Activated CD4-positive, alpha-beta memory T cell treated with anti-CD3 and anti-CD28 coated beads for 36 hours (primary cell): ENCODE measurements at places on chromosomes 4 and X. TPM values are rescaled to one million over a fixed set of nuclear protein-coding genes. Genes with fewer than 3 reads are reported as not detected.

DNA sequence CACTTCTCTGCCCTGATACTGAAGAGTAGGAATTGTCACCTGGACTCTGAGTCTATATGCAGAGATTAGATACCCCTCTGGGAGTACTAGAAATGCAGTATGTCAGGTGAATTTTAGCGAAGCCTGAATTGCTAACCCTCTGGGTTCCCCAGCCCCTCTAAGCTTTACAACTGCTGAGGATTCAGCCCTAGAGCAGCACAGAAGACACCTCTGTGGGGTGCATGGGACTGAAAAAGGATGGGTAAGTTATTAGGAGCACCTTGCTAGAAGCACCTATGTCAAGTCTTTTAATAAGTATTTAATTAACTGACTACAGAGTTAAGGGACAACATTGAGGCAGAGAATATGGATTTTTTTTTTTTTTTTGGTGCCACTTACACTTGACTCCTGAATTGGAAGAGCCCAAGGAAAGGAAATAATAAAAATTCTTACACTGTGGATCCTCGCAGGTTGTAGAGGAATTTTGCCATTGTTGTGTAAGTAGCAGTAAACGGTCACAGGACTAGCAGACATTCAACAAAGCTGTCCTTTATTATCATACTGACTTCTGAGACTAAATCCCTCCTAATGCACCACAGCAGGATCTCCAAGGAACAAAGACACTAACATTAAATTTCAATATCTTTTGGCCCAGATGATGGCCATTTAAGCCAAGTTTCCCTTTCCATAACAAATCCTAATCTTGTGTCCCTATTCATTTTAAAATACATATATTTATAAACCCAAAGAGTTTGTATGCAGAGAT lies 253.2 kb downstream of the ANKRD50 start:
- DNase-seq, result no peak

Gene DUSP21
- total RNA-seq, result not detected

- DNase-seq, result no peak
These were observed 53.8 kb upstream of the GPR78 start for GRCh38 chr4:8526363-8526855.

GRCh38 chr4:43330288-43330687 lies 437.8 kb downstream of the GRXCR1 start:
- DNase-seq, result no peak

DNA sequence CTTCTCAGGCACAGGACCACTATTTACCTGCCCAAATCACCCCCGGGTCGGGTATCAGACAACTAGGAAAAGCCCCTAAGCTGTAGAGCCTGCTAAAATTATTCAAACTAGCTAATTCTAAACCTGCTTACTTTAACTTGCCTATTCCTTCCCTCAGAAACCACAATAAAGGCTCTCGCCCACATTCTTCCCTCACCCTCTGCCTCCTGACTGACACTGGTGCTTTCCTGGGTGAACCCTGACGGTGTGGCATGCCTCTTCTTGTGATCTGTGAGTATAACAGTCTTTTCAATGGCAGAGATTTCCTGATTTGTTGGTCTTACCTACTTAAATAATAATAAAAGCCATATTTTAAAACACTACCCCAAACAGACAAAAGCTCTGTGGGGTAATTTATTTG lies 242.1 kb upstream of the ZCCHC13 start:
- no peak for DNase-seq

- no peak for DNase-seq
These were observed 100.3 kb downstream of the SORBS2 start for GRCh38 chr4:185711726-185712125.
